Muscle of leg (tissue), 16 donors: ENCODE measurements at places on chromosomes 4 and X.
A peak's percentile ranks its signal among the peaks of the same experiment; 100 is the strongest.

DNA sequence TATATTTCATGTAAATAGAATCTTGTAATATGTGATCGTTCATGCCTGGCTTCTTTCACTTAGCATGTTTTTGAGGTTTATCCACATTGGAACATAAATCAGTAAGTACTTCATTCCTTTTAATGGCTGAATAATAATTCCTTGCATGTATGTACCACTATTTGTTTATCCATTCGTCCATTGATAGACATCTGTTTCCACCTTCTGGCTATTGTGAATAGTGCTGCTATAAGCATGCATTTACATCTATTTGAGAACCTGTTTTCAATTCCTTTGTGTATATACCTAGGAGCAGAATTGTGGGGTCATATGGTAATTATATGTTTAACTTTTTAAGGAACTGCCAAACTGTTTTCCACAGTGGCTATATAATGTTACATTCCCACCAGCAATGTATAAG, 356.7 kb upstream of the DIPK2B start:
- DNase-seq = peak; percentile 1

- no peak for DNase-seq
These were observed 98.6 kb upstream of the LANCL3 start for GRCh38 chrX:37472836-37473235.

- DNase-seq = peak; percentile 44
These were observed 137.8 kb upstream of the HS3ST1 start for GRCh38 chr4:11566444-11567022.

DNA sequence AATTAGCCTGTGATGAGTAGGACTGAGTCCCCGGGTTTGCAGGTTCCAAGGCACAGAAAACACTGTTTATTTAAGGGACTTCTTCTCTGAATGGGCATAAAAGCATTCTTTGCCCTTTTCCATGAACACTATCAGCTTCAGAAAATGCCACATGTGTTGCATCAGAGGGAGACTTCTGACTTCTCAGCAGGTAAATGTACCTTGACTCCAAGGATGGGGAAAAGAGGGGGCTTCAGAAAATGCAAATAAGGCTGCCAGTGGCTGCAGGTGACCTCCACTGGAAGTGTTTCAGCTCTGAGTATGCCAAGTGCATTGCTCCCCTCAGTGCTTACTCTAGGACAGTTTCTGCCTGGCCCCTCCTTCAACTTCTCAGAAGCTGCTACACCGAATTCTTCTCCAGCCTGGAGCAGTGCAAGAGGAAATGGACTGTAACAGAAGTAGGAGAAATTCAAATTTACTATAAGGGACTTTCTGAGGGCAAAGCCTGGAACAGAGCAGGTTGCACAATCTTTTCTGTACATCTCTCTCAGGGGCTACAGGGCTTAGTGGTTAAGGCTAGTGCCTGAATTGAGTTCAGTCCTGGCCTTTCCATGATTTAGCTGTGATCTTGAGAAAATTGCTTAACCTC, 233.2 kb downstream of the PTTG2 start:
- DNase-seq = no peak
